Immature natural killer cell (primary cell): ENCODE measurements at places on chromosomes 1 and 21.

- no peak for DNase-seq
These were observed 10.6 kb upstream of the MYSM1 start for GRCh38 chr1:58710190-58711085.

GRCh38 chr1:152486400-152487006 lies 24.1 kb upstream of the LCE5A start:
- no peak for DNase-seq

GRCh38 chr1:73765551-73766233 lies 432.3 kb downstream of the LRRIQ3 start:
- no peak for DNase-seq

GRCh38 chr1:43890815-43891214 lies 42.8 kb upstream of the ARTN start:
- DNase-seq = no peak

DNA sequence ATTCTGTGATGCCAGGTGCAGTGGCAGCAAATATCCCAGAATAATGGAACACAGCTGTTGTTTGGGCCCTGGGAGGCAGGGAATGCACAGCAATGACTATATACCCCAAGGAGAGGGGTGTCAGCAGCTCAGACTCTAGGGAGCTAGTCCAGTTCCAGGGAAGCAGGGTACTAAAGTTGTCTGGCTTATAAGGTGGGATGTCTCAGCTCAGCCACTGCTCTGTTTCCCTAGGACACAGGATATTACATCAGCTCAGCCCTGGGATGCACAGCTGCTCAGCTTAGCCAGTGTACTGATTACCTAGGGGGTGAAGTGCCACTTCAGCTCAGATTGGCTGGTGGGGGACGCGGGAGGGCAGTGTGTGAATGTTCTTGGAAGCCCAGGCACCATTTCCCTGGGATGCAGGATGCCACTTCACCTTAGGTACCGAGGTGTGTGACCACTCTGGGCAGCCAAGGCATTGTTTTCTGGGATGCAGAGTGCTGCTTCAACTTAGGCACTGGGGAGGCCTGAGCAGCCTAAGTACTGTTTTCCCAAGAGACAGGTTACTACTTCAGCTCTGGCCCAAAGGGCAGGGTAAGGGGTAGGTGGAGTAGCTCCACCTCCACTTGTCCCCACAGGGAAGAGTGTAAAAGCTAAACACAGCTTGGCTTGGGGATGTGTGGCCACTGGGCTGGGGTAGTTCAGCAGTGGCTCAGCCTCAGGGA lies 59.4 kb downstream of the DIPK1A start:
- no peak for DNase-seq
